ENCODE measurements at places on chromosomes 5 and 9.

DNA sequence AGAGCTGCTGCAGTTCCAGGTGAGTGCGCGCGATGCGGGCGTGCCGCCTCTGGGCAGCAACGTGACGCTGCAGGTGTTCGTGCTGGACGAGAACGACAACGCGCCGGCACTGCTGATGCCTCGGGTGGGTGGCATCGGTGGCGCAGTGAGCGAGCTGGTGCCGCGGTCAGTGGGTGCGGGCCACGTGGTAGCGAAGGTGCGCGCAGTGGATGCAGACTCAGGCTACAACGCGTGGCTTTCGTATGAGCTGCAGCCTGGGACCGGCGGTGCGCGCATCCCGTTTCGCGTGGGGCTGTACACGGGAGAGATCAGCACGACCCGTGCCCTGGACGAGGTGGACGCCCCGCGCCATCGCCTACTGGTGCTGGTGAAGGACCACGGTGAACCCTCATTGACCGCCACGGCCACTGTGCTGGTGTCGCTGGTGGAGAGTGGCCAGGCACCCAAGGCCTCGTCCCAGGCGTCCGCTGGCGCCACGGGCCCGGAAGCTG is 2.0 kb downstream of the PCDHA3 start:
- no peak for DNase-seq

- DNase-seq: no peak
These were observed 215.6 kb downstream of the ROR2 start for GRCh38 chr9:91734371-91734981.

DNA sequence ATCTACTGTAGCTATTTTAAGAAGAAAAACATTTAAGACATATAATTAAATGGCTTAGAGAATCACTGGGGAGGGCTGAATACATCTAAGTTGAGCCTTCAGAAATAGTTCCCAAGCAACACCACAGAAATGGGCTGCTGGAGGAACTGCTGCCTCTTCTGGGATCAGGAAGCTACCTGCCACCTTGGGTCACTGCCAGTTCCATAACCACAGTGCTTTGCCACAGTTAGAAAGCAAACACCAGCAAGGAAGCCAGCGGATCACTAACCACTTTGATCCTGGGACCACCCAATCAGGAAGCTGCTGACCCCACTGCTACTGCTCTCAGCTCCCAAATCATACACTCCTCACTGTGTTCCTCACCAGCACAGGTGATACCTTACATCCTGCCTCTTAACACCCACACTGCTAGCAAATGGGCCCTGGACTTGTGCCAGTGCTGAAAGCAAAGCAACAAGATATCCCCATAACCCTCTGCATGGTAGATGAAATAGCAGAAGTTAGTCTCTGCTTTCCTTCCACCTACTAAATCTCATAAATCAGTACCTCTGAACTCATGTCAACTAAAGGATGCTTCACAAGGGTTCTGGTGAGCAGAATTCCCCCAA is 346.9 kb downstream of the DEPDC1B start:
- DNase-seq: no peak

DNA sequence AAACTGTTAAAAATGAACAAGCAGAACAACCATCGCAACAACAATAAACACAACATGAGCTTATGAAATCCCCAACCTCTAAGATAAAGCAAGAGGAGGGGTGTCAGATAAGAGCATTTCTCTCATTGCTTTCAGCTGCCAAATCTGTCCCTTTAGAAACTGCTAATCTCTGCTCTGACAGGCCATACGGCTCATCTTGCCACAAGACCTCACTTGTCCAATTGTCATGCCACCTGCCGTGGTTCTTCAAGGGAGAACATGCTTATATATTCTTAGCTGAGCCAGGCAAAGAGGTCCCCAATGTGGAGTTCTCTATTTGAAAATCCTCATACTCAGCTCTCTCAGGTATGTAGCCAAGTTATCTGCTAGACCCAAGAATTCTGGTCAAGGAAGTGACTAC is 405.0 kb upstream of the TNC start:
- no peak for DNase-seq

Measured in AML-193 (cell line).